Cardiac septum (tissue), 1 donor: ENCODE measurements at places on chromosomes 11 and 22. TPM values are rescaled to one million over a fixed set of nuclear protein-coding genes. Genes with fewer than 3 reads are reported as not detected.

- no peak for DNase-seq
Measured at GRCh38 chr22:35258191-35258988, 1.1 kb downstream of the HMGXB4 start.

- DNase-seq, result no peak
Measured at GRCh38 chr11:6757373-6757967, 14.3 kb downstream of the OR2AG2 start.

Gene PGA5
- total RNA-seq, result not detected

GRCh38 chr22:32852395-32853251 lies 51.1 kb downstream of the TIMP3 start:
- DNase-seq, result no peak

GRCh38 chr22:38872831-38873248 lies 824 bp upstream of the CBX6 start:
- DNase-seq, result peak; percentile 87

GRCh38 chr22:44917372-44918165 lies 92.2 kb downstream of the PHF21B start:
- peak; percentile 60 for DNase-seq

Gene GP1BB
- 5.5 TPM for total RNA-seq

- no peak for DNase-seq
Measured at GRCh38 chr11:69049490-69049867, 747 bp downstream of the TPCN2 start.

Gene PRR33
- 0.75 TPM for total RNA-seq

DNA sequence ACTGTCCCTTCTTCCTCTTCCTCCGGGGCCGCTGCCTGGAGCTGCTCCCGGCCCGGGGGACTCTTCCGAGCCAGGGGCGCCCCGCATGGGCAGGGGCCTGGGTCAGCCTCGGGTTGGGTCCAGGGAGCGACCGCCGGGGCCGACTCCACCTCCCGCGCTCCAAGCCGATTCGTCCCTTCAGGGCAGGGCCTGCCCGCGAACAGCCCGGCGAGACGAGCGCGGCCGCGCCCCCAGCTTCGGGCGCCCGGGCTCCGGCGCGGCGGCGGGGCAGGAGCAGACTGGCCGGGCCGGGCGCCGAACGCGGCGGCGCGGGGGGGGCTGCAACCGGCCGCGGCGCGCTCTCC lies at the start of gene LARGE1:
TSS of gene LARGE1 (minus strand) at position 280 of the 344 bp plus-strand sequence.
- DNase-seq, result no peak

Gene LINC01488
- 0.19 TPM for total RNA-seq

Gene KCTD21
- 8.5 TPM for total RNA-seq

Gene SPI1
- total RNA-seq, result 12.0 TPM

DNA sequence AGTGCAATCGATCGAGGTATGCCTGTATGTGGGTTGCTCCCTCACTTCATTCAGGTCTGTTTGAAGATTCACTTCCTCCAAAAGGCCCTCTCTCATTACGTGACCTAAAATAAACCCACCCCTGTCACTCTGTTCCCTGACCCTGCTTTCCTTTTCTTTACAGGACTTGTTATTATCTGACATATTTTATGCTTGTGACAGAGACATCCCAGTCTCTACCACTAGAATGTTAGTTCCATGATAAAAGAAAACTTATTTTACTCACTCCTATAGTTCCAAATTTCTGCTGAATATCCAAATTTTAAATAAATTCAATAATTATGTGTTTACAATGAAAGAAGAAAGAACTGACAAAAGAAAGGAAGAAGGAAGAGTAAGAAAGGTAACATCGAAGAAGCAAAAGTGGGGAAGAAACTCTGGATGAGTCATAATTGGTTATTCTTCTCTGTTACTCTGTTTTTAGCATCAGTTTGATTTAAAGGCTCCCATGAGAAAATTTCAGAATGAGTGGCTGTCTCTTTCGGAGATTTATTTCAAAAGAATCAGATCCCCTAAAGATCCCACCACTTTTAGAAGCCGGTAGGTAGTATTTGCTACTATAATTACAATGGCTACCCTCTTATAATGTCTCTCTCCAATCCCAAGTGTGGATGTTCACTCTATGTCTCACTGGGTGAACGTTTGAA lies 33.5 kb downstream of the ENTHD1 start:
- DNase-seq, result no peak
